ENCODE measurements at places on chromosomes 1 and 21.

DNA sequence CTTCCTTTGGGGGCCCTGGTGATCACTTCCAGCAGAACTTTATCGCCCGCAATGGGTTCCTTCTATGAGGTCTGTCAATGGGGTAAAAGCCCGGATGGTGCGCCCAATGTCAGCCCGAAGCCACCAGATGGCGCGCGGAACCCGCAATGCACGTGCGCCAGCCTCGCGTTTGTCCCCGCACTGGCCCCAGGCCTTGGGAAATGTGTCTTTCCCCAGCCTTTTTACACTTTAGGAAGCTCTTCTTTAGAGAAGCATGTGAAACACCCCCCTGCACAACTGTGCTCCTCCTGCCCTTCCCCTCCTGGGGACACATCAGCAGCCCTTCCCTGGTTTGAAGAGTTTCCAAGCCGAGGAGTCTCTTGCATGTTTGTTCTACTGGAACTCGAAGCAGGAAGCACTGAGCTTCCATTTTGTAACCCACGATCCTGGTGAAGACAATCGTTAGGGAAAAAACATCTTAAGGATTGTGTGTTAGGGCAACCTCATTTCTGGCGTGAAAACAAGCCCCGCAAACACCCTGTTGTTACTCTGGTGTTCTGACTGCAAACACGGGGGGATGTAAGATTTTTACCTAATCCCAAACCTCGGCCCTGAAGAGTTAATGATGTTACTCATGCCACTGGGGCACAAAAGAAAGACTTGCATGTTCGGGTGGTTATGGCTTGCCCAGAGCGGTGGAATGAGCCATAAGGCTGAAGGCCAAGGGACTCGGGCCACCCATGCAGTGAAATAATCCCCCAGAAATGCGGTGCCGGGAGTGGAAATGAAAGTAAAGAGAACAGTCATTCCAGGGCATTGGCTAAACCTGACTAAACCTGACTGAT lies 20.4 kb upstream of the TARBP1 start:
- peak; percentile 47 for DNase-seq

DNA sequence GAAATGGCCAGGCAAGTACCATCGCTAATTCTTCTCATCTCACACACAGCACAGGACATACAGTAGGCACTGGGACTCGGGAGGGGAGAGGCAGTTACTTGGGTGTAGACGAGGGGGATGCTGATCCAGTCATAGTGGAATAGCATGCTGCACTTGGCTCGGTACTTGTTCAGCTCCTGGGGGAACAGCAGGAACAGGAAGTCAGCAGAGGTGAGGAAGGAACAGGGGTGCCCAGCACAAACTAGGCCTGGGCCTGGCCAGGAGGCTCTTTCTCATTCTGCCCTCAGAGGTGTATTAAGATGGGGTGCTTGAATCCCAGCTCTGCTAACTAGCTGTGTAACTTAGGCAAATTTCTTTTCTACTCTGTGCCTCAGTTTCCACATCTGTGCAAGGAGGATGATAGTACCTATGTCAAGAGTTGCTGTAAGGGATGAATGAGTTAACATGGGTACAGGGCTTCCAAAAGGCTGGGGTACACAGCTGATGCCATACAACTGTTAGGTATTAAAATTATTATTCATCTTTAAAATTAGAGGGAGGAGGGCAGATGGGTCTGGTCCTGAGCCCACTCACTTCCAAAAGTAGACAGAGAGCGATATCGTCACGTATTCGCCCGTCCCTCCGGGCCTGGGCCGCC lies 2.4 kb downstream of the BEST4 start:
- DNase-seq: no peak

DNA sequence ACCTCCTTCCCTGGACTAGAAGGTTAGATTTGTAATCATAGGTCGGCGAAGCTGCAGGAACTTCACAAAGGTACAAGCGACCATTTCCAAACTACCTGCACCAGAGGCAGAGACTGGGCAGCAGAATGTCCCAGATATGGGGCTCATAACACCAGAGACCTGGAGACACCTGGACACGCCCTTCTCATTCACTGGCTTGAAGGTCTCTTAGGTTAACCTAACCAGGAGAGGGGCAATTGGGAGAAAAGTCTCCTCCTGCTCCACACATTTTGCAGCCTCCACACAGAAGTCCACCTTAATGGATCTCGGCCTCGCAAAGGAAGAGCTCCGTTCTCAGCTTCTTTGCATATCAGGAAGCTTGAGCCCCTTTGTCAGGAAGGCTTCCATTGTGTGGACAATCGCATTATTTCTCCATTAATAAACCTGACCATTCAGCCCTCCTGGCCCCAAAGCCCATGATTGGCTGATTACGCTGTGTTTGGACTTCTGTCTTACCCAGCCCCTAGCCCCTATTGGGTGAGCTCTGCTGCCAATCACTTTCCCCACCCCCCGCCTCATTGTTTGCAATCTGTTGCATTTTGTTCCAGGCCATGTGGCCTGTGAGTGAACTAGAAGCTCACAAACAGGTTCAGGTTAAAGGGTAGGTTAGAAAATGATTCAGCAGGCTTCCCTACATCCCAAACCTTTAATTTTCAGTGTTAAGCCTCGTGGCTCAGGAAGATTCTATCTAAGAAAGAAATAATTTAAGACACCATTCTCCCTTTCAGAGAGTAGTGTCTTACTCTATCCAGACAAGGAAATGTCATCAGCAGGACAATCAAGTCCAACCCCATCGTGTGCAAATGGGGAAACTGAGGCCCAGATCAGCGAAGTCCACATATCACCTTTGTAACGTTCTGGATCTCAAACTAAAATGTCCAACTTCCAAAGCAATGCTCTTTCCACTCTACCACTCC lies 2.8 kb downstream of the MYCL start:
- peak; percentile 54 for DNase-seq

DNA sequence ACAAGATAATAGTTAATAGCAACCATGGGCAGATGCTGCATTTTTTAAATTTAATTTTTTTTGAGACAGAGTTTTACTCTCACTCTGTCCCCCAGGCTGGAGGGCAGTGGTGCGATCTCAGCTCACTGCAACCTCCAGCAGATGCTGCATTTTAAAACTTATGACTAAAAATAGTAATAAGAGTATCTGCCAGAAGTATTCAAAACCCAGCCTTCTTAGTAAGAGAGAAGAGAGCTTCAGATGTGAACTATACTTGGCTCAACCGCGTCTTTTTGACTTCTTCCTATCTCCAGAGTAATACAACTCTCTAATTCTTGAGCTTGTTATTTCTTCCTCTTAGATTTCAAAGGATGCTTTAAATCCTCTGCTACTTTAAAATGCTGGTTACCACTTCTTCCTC lies 4.6 kb downstream of the RPS27 start:
- DNase-seq: no peak

- no peak for DNase-seq
These were observed 12.6 kb downstream of the CD101 start for GRCh38 chr1:117014209-117014608.

DNA sequence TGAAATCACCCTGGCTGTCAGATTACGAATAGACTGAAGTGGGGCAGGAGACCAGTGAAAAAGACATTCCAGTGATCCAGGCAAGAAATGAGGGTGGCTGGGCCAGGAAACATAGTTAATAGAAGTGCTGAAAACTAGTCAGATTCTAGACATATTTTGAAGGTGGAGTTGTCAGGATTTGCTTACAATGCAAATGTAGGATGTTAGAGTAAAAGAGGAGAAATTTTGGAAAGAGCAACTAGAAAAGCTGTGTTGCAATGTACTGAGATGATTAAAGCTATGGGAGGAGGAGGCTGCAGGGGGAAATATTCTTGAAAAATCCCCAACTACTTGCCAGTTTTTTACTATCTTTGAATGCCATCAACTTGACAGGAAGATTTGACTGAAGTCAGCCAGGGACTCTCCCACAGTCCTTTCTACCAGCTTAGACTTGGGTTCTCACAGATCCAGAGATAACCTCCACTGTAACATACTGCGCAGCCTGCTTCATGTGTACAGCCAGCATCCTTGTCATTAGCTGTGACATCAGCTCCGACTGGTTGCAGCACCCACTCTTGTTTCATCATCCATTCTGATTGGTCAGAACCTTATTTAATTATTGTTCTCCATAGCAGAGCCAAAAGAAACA lies 109.7 kb downstream of the TSEN15 start:
- DNase-seq: no peak

DNA sequence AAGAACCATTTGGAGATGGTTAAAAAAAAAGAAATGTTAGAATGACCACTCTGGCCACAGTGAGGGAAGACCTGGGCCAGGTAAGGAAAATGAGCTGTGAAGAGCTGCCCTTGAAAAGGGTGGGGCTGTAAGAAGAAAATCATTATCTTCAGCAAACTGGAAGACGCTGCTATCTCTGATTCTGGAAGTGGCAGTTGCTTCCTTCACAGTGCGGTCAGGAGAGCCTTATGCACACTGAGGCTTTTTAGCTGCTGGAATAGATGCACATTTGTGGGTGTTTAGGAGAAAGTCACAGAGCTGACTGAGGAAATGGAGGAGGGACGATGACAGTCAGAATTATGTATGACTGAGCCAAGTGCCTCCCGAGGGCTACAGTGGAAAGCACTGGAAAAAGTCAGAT lies 91.6 kb downstream of the TBX19 start:
- no peak for DNase-seq

DNA sequence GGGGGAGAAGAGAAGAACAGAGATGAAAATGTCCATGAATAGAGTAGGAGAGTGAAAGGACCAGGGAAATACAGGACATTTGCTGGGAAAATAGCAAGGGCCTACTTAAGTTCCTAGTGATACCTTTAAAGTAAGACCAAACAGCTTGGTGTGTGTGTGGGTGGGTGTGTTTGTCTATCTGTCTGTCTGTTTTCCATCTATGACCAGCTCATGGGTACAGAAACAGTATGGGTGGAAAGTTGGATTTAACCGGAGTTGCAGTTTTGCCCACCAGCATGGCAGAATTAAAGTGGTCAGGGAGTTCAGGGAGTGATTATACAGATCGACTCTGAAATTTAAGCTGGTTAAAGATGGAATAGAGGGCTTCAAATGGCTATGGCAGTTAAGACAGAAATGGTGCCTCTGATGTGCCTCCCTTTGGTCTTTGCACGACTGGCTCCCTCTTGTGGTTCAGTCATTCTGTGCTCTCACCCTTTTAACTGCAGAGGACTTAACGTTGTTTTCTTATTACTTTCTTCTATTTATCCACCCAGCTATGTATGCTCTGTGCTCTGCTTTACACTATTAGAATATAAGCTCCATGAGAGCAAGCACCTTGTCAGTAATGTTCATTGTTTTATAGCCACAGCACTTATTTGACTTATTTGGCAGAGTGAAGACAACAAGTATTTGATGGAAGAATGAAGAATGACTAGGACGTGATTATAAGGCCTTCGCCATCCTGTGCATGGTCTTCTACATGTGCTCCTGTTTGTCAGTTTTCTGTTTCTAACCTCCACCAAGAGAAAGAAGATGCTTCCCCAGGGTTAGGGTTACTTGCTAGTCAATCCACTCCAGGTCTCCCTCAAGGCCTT lies 72.7 kb upstream of the AK4 start:
- DNase-seq: peak; percentile 20

DNA sequence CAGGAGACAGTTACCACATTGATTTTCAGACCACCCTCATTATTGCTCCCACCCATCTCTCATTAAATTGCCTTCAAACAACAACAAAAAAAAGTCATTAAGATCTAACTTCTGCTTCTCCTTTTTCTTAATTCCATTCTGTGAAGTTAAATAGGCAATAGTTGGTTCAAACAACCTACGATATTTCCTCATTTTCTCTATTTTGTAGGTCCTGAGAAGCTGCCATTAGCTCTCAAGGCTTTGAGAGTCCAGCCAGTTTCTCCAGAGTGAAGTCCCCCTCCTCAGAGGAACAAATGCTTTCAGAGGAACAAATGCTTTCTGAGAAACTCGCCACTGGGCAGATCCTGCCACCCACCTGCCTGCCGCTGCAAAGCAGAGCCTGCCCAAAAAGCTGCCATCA lies 125.6 kb downstream of the ETS2 start:
- DNase-seq: no peak

DNA sequence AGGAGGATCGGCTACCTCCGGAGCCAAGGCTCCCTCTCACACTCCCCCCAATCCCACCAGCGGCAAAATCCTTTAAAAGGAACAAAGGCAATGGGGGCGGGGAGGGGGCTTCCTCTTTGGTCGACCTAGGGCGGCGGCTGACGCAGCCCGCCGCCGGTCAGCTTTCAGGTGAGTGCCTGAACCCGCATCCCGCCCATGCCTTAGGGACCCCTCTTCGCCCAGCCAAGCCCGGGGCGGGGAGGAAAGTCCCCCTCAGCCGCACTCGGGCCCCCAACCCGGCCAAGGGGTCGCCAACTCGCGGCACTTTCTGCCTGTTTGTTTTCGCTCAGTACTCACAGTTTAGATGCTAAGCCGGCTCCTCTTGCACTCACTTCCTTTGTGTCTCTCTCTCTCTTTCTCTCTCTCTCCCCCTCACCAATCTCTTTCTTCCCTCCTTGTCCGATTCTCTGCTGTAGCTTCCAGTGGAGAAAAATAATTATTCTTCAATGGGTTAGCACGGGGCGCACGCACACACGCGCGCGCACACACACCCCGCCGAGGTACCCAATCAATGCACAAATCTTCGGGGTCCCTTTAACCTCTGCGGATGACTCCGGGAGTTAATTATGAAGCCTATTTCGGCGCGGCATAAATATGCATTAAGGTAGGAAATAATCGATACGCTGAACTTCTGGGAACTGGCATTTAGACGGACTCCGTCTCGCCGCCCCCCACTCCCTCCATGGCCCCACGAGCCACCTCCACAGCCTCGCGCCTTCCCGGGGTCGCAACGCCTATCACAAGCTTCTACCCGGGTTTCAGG lies at the start of gene BLACAT1:
Gene BLACAT1, minus strand, starts transcription at position 465 of the 802 bp plus-strand sequence.
- no peak for DNase-seq

- DNase-seq: no peak
These were observed 38.6 kb upstream of the SLC35F3 start for GRCh38 chr1:233865902-233866301.

- no peak for DNase-seq
These were observed 57.9 kb downstream of the AGPAT3 start for GRCh38 chr21:43922949-43923348.

DNA sequence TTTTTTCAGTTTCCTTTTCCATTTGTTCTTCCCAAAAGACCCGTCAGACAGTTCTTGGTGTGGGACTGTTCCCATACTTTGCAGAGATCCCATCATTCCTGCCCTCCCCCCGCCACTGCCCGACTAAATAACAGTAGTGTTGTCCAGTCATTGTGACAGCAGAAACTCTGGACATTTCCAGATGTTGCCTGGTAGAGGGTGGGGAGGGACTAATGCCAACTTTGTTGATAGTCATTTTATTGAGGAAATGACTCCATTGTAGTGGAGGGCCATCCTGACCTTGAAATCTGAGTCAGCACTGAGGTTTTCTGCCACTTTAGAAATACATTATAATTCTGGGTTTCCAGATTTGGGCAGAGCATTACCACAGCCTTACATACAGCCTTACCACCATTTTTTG lies 85.4 kb downstream of the CEP350 start:
- no peak for DNase-seq

GRCh38 chr1:88774151-88774556 lies 90.1 kb downstream of the PKN2 start:
- no peak for DNase-seq

DNA sequence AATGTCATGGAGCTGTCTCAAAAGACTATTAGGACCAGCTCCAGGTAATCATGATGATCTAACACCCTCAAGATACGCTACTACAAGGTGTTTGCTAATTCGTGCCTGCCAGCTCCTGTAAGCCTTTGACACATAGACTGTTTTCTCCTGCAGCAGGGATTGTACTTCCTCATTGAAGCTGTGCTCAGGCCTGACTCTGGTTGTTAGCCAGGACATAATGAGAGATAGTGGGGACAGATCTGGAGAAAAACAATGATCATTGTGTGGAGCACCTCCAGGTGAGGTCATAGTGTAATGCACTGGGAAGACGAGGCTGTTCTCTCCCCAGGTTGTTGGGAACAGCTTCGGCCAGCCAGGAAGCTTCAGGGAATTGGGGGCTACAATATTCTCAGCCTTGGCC lies 94.6 kb downstream of the SETD4 start:
- no peak for DNase-seq

GRCh38 chr1:53771648-53772047 lies 32.7 kb upstream of the GLIS1 start:
- DNase-seq: no peak

Measured in NCI-H1436 treated with DMSO at 0.1 percent for 48 hours (cell line).